Endothelial cell of umbilical vein (primary cell): ENCODE measurements at places on chromosomes 2 and 18. TPM values are rescaled to one million over a fixed set of nuclear protein-coding genes. Genes with fewer than 3 reads are reported as not detected.

The BCS1L gene
- total RNA-seq = 43.0 and 57.4 TPM in 2 replicates

The TLX2 gene
- total RNA-seq = not detected in 2 replicates

The HDAC4 gene
- total RNA-seq = 22.5 and 33.0 TPM in 2 replicates

The DSG1 gene
- not detected in 2 replicates for total RNA-seq

The NPPC gene
- total RNA-seq = not detected in 2 replicates

The SAG gene
- not detected in 2 replicates for total RNA-seq

The KYNU gene
- 0.25 TPM in 1 of 2 replicates, not detected in the other for total RNA-seq

The RAX gene
- not detected in 2 replicates for total RNA-seq

The FIGN gene
- 6.6 and 8.1 TPM in 2 replicates for total RNA-seq

The ACMSD gene
- total RNA-seq = not detected in 2 replicates

The FAM124B gene
- 81.4 and 82.0 TPM in 2 replicates for total RNA-seq

The DNAJC5G gene
- 0.16 and 0.77 TPM in 2 replicates for total RNA-seq

The IL1A gene
- 0.99 and 1.4 TPM in 2 replicates for total RNA-seq

The WNT10A gene
- not detected in 2 replicates for total RNA-seq

The RAB27B gene
- 0.09 TPM in 1 of 2 replicates, not detected in the other for total RNA-seq

The DPYSL5 gene
- total RNA-seq = not detected in 2 replicates

The RESP18 gene
- not detected in 2 replicates for total RNA-seq

The UNC50 gene
- 33.5 and 35.3 TPM in 2 replicates for total RNA-seq

The CCDC121 gene
- total RNA-seq = 1.7 and 3.3 TPM in 2 replicates

The SLC1A4 gene
- total RNA-seq = 13.5 and 13.9 TPM in 2 replicates

The POTEJ gene
- 0.24 TPM in 1 of 2 replicates, not detected in the other for total RNA-seq

The TUBB8B gene
- 1.1 TPM in 1 of 2 replicates, not detected in the other for total RNA-seq

The ASAP2 gene
- total RNA-seq = 75.8 and 79.2 TPM in 2 replicates

The CAPG gene
- 103 and 115 TPM in 2 replicates for total RNA-seq

The GPR17 gene
- total RNA-seq = not detected in 2 replicates

The ABCG8 gene
- not detected in 2 replicates for total RNA-seq

The LYPD1 gene
- 59.0 and 76.6 TPM in 2 replicates for total RNA-seq

The SLC16A14 gene
- 0.22 and 0.23 TPM in 2 replicates for total RNA-seq

The SLC35G4 gene
- total RNA-seq = not detected in 2 replicates

The NLRC4 gene
- total RNA-seq = not detected in 2 replicates

The PLGLB1 gene
- 0.75 and 1.8 TPM in 2 replicates for total RNA-seq

The GKN2 gene
- total RNA-seq = not detected in 2 replicates

The TCF7L1 gene
- 13.2 and 17.4 TPM in 2 replicates for total RNA-seq

The IL36B gene
- not detected in 2 replicates for total RNA-seq

The CNDP1 gene
- total RNA-seq = not detected in 2 replicates

The GULP1 gene
- 43.0 and 53.8 TPM in 2 replicates for total RNA-seq

The AFF3 gene
- 0.07 and 0.16 TPM in 2 replicates for total RNA-seq

The GKN1 gene
- total RNA-seq = not detected in 2 replicates

The MALL gene
- 104 and 114 TPM in 2 replicates for total RNA-seq

The DQX1 gene
- 0.44 and 0.69 TPM in 2 replicates for total RNA-seq
